Right forelimb (tissue), 1 donor: ENCODE measurements at places on chromosomes 7 and 10.

- DNase-seq: no peak
Measured at GRCh38 chr10:106967452-106967851, 197.1 kb downstream of the SORCS1 start.

GRCh38 chr7:12584930-12585329 is 14.4 kb downstream of the SCIN start:
- no peak for DNase-seq

DNA sequence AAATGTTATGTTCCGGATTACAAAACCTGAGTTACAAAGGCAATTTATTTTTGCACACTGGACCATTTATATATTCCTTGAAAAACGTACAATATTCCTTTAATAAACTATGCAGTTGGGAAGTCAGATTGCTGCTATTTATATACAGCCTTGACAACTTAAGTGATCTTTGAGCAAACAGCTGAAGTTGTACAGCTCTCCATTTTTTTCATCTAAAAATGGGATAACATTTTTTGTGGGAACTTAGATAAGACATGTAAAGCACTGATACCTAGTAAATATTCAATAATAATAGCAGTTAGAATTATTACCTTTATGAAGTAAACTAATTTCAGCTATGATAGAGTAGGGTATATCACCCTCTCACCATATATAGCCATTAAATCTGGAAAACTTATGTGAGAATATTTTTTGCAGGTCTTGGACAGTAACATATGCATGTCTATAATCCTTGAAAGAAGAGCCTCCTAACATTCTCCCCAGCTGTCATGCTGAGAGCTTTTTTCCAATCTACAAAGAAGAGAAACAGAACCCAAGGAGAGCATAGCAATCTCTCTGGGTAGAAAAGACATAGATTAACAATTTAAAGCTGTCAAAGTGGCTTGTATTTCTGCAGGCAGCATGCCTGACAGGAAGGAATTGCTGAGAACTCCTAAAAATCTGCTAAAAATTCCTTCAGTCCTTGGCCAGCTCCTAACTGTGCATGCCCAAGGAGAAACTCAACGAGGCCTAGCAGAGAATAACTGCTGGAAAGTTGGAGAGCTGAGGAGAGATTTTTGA is 326.0 kb downstream of the CRPPA start:
- DNase-seq: no peak

DNA sequence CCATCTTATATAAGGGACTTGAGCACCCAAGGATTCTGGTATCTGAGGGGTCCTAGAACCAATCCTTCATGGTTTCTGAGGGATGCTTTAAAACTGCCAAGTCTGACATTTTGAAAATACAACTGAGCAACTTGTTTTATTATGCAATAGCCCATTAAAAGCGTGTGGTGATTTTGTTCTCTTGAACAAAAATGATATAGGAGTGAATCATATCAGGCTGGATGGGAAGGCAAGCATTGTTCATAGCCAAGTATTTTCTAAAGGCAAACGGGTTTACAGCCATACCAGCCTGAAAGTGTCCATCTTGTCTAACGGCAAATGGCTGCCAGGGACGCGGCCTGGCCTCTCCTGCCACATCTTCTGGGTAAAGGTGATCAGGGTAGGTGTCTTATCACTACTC is 23.4 kb downstream of the RPP38 start:
- DNase-seq: no peak

DNA sequence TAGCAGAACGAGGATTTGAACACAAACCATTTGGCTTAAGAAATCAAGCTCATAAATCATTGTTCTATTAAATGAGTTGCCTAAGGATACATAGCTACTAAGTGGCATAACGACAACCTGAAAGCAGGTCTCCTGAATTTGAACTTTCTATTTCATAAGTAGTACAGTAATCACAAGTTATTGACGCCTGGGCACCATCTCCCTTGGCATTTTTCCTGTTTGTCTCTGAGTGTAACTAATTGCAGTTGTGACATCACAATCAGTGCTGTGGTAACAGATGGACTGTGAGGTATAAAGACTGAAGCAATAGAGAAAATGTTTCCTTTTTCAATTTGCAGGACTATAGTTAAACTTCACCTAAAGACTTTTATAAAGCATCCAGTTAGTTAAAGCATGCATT is 6.4 kb upstream of the CSTF2T start:
- DNase-seq: no peak

DNA sequence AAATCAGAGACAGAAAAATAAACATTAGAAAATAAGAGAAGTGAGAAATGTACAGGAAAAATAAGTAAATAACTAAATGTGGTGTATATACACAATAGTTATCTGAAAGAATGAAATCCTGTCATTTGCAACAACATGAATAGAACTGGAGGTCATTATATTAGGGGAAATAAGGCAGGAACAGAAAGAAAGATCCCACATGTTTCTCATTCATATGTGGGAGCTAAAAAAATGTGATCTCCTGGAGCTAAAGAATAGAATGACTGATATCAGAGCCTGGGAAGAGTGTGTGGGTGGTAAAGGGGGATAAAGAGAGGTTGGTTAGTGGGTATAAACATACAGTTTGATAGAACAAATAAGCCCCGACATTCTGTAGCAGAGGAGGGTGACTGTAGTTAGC is 27.3 kb downstream of the PLXDC2 start:
- no peak for DNase-seq

DNA sequence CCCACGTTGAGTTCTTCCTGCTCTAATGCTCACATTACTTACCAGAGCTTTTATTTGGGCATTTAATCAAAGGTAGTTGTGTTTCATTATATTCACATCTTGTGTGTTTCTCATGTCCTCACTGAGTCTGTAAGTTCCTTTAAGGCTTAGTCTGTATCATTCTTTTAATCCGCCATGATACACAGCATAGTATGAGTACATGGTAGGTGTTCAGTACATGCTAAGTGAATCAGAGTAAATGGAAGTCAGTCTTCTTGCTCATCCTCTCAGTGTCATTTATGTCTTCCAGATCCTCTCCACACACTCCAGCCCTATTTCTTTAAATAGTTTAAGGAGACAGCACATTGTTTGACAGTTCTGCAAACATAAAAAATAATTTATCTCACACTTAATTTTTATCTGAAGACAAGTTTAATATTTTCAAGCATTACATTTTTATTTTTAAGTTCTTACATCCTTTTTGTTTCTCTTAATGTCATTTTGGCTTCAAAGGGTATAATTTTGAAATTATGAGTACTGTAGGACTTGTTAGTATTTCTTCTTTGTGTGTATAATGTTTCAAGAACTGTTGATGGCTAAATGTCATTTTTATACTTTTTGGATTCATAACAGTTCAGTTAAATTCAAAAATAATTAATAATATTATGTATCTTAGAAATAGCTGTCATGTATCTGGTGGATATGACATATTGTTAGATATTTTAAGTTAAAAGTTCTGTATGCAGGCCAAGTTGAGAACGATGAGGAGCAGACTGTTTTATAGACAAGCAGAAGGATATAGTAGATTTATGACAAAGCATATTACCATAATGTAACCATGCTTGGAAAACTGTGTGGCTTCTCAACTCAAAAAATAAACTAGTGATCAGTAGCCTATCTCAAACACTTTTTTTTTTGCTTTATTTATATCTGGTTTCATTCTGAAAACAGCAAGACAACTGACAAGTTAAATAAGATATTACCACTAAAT is 342.7 kb downstream of the LRMDA start:
- no peak for DNase-seq

DNA sequence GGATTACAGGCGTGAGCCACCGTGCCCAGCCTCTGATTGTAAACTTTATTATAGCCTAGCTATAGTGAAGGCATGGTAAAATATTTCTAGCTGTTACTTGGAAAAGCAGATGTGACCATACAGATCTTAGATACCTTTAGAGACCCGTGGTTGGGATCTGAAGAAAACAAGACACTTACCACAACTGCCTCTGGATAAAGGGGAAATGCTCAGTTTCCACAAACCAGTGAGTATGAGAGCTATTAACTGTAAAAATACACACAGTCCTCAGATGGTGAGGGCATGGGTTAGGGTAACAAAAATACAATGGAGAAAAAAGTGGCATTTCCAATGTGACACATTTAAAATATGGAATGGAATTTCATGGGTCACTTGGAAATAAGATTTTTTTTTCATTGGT is 63.0 kb downstream of the ZNF438 start:
- no peak for DNase-seq

GRCh38 chr10:119198438-119198837 is 8.9 kb upstream of the GRK5 start:
- DNase-seq: no peak

DNA sequence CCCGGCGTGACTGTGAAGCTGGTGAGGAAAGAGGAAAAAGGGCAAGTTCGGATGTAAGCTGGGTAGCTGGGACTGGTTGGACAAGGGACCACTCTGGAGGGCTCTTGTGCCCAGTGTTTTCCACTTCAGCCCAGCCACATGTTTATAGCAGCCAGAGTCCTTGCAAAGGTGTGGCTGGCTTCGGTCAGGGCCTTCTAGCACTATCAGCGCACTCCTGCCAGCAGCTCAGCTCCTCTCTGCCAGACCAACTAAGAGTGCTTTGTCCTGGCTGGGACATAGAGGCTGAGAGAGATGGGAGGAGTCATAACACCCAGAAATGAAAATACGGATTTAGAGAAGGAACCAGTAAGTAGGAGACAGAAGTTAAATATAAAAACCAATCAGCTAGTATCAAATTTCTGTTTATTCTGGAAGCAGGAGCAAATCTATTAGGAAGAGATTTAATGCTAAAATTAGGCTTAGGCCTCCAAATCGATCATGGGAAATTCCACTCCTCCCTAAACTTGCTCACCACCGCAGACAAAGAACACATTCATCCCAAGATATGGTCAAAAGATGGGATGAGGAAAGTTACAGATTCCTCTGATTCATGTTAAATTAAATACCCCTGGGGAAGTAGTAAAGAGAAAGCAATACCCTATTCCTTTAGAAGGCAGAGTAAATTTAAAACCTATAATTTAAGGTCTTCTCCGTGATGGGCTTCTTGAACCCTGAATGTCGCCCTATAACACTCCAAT is 135.0 kb downstream of the RALA start:
- no peak for DNase-seq

DNA sequence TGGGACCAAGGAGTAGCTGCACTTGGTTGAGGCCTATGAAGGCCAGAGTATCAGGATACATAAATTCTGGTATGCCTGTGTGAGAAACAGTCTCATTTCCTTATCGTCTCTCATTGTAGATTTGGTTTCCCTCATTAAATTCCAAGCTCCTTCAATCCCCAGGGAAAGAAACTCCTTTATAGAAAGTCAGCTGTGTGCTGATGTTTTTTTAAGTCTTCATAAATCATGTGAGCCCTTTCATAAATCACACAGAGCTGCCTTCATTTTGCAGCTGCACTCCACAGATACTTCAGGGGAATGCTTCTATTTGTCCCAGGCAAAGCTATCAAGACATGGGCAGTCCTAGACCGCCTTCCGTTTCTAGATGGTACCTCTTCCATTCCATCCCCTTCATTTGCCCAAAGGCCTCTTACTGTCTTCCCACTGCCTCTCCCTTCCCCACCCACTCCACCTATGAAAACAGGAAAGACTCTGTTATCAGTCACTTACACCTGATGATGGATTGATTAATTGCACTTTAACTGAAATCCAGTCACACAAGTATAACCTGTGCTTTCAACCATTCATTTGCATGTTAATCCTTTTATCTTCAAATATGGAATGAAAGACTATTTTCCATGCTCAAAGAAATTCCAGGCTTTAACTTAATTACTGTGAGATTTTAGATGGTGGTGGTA is 290.2 kb downstream of the C7orf25 start:
- no peak for DNase-seq
